PC-3 (cell line): ENCODE measurements at places on chromosomes 2 and 18. TPM values are rescaled to one million over a fixed set of nuclear protein-coding genes. Genes with fewer than 3 reads are reported as not detected.
A peak's percentile ranks its signal among the peaks of the same experiment; 100 is the strongest.

DNA sequence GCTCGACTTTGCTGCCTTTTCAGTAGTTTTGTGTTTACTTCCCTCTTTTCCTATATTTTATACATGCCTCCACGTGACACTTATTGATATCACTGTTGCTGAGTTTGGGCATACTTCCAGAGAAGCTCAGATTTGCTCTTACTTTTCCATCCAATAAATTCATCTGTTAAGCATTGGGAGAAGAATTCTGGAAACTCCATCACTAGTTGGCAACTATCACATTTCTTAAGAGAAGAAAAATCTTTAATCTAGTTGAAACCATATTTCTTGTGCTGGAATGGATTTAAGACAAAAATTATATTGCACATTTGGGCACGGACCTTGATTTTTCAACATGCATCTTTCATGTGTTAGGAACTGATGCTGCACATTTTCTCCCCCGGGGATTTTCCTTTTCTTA, 52.6 kb upstream of the CPO start:
- no peak for DNase-seq

DNA sequence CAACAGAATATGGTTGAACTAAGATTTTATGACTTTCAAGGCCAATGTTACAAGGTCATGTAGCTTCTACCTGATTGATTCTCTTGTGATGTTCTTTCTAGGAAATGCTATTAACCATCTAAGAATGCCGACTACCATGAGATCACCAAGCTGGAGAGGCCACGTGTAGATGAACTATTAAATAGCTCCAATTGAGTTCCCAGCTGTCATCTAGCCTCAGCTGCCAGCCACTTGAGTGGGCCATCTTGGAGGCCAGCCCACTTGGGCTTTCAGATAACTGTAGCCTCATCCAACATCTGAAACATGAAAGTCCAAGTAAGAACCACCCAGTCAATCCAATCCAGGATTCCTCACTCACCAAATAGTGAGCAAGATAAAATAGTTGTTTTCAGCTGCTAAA, 376.9 kb upstream of the TMEFF2 start:
- no peak for DNase-seq

GRCh38 chr2:196971574-196972279, 45.2 kb upstream of the PGAP1 start:
- no peak for DNase-seq

- no peak for DNase-seq
Measured at GRCh38 chr2:45614871-45615415, 3.9 kb upstream of the SRBD1 start.

- no peak for DNase-seq
Measured at GRCh38 chr2:210460322-210461227, 16.0 kb downstream of the LANCL1 start.

GRCh38 chr18:76982841-76983583, 149.6 kb downstream of the MBP start:
- DNase-seq, result peak; percentile 91

DNA sequence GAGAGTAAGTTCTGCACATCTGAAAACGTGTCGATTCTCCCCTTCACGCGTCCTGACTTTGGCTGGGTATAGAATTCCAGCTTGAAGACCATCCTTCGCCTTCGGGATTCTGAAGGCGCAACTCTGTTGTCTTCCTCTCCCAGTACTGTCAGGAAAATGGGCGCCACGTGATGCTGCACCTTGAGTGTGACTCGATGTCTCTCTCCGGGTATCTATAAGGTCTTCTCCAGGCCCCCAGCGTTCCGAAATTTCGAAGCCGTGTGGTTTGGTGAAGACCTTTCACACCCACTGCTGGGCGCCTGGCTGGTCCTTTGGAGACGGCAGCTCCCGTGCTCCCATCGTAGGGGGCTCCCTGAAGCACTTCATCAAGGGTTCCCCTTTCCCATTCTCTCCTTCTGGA, 203.7 kb downstream of the HDAC4 start:
- DNase-seq, result no peak

DNA sequence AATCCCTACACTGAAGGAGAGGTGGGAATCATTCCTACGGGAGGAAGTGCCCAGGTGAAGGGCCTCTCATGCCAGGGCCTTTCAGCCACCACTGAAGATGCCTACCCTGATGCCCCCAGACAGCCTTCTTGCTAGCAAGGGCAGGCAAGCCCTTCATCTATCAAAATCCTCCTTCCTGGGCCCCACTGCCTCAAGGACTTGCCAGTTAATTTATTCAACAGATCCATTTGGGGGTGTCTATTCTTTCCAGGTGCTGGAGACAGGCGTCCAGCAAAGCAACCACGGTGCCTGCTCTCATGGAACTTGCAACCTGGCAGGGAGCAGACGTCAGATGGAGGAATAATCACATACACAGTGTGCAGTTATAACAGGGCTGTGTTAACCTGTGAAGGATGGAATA, 95.5 kb downstream of the GYPC start:
- no peak for DNase-seq

DNA sequence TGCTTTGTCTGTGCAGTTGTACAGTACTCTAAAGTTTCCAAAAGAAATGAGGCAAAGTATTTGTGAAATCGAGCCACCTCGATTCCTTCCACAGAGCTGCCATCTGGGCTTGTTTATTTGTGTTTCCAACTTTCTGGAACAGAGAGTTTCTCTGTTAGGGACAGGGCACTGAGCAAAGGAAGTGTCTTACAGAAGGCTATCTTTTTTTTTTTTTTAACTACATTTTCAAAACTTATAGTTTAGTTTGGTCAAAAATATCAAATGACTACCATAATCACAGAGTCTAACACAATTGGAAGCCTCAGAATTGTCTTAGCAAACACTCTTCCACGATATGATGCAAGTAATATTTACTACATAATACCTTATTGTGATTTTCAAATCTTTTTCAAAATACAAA, 796 bp downstream of the RFTN2 start:
- DNase-seq, result no peak

Gene MOCOS
- total RNA-seq, result 5.1 TPM in 2 replicates

Gene FOXI3
- not detected in 2 replicates for total RNA-seq

Gene SGPP2
- total RNA-seq, result not detected in 2 replicates

Gene DLGAP1
- not detected in 2 replicates for total RNA-seq

Gene CASP8
- total RNA-seq, result 22.2 and 29.4 TPM in 2 replicates

Gene TGFA
- 45.0 and 54.7 TPM in 2 replicates for total RNA-seq

Gene POTEJ
- total RNA-seq, result not detected in 2 replicates

Gene TUBA4B
- total RNA-seq, result not detected in 2 replicates

Gene GNAL
- total RNA-seq, result 0.15 and 0.23 TPM in 2 replicates
